ENCODE measurements at places on chromosomes 7 and 10.

- DNase-seq = peak; percentile 46
These were observed 52.1 kb downstream of the ADD3 start for GRCh38 chr10:110059925-110060324.

DNA sequence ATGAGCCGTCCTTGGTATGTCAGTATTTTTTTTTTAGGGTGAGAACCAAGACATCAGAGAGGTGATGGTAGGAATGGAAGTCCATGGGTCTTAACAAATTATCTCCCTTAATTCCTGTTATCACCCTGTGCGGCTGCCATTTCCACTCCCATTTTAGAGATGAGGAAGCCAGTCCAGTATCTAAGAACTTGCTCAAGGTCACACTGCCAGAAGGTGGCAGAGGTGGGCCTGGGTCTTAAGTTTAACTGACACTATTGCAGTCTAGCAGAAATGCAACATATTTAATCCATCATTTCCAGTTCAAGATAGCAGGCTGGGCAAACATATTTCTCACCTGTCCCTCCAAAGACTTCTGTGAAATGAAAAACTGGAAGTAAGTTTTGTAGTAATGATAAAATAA, 108.3 kb downstream of the GLI3 start:
- DNase-seq = peak; percentile 33

DNA sequence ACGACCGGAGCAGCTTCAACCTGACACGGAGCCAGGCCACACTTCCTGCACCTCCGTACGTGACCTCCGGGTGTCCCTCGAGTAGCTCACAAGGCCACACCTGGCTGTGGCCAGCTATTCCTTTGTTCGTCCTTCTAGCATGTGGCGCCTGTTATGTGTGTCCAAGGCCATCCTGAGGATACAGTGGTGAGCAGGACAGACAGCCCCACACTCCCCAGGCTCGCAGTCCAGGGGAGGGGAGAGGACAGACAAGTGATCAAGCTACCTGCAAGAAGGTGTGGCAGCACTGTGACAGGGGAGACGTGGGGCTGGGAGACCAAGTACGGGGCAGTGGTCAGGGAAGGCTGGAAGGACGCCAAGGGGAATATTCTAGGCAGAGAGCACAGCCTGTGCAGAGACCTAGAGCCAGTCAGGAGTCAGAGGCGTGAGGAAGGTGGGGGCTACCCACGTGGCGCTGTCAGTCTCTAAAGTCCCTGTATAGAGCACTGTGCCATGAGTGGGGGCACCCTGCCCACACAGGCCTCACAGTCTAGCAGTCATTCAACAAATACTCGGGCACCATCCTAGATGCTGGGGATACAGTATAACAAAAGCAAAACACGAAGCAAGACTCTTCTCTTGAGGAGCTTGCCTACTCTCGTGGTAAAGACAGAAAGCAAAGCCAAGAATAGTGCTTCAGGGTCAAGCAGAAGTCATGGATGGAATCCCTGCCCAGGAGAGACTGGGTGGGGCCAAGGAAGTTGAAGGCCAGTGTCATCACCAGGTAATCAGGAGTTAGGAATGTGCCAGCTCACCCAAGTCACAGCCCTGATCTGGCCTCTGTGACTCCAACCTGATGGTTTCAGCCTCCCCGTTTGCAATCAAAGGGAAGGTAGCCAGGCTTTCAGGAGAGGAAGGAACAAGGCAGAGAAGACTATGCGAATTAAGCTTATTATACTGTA, 58.6 kb downstream of the PROSER2 start:
- peak; percentile 46 for DNase-seq

DNA sequence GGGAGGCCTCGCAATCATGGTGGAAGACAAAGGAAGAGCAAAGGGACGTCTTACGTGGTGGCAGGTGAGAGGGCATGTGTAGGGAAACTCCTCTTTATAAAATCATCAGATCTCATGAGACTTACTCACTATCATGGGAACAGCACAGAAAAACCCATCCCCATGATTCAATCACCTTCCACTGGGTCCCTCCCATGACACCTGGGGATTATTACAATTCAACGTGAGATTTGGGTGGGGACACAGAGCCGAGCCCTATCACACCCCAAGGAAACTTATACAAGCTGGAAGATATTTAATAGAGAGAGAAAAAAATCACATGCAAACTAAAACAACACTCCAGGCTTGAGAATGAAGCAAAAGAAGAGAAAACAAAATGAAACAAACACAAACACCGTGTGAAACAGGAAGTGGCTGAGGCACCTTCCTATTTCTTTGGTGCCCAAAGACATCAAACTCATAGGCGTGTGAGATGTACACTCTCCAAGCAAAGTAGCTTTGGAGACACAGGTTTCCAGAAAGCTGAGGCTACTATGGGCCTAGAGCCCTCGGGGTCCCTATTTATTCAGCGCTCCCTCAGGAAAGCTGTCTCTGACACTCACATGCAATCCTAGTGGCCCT, 97.2 kb downstream of the PRKCQ start:
- DNase-seq = no peak

DNA sequence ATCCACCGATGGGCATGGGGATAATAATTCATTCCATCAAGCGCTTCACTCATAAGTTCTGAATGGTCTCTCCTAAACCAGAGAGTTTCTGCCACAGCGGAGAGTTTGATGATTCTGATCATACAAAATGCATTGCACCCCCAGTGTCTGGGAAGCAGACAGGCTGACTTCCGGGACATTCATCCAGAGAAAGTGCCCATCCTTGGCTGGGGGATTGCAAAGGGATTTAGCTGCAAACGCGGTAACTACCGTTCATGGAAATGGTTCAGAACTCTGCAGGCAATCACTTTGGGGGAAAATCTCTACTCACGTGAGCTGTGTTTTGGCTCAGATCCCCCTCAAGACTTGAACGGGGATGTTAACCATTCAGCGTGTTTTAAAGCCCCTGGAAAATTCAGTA, 33.4 kb upstream of the CALN1 start:
- no peak for DNase-seq

DNA sequence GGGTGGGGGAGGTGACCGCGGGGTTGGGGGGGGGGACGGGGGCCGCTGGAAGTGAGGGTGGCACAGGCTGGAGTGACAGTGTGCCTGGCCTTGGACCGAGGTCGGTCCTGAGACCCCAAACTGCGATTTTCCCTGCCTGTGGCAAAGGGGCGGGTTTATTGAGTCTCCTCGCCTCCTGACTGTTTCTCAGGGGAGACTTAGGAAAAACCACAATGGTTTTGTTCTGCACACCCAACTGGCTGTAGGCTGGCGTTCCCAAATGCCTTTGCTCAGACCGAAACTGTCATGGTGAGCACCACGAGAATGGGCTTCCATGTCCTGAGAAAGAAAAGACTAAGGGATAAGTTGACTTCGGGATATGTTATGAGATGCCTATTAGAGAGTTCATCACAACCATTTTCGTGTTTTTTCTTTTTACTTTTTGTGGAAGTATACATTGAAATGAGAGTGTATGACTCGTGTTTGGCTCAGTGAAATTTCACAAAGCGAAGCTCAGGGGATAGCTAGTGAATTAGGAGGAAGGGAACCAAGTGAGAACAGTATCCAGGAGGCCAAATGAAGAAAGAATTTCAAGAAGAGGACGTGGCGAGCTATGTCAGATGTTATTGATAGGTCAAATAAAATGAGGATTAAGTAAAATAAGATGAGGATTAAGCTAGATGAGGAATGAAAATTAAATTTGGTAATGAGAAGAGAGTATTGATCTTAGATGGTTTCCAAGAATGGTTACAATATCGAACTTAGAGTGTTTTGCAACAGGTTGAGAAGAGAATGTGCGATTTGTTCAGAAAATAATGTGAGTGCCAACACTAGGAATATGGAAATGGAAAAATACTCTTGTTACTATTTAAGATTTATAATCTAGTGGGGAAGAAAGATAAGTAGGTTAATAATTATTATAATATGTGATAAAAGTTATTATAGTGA, 918 bp downstream of the NET1 start:
- peak; percentile 52 for DNase-seq

All from choroid plexus epithelial cell (primary cell).